ENCODE measurements at places on chromosomes 7 and 10.
A peak's percentile ranks its signal among the peaks of the same experiment; 100 is the strongest.

GRCh38 chr7:131157530-131158243 is 170.0 kb upstream of the MKLN1 start:
- no peak for DNase-seq

DNA sequence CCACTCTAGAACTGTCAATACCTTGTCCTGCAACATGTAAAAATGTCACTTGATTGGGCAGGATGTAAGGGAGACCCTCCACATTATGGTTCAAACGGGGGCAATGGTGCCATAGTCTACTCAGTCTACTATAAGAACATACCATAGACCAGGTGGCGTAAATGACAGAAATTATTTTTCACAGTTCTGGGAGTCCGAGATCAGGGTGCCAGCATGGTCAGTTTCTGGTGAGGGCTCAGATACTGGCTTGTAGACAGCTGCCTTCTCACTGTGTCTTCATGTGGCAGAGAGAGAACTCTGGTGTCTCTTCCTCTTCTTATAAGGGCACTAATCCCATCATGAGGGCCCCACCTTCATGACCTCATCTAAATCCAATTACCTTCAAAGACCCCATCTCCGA is 18.7 kb upstream of the TMEM178B start:
- DNase-seq: no peak

- DNase-seq: no peak
Measured at GRCh38 chr7:31186202-31186601, 134.1 kb downstream of the ADCYAP1R1 start.

- DNase-seq: peak; percentile 38
Measured at GRCh38 chr10:96511044-96511945, 2.4 kb downstream of the TLL2 start.

GRCh38 chr7:129952086-129952652 is 591 bp downstream of the UBE2H start:
- peak; percentile 47 for DNase-seq

- DNase-seq: peak; percentile 71
Measured at GRCh38 chr10:5659702-5660528, 6.5 kb downstream of the ASB13 start.

DNA sequence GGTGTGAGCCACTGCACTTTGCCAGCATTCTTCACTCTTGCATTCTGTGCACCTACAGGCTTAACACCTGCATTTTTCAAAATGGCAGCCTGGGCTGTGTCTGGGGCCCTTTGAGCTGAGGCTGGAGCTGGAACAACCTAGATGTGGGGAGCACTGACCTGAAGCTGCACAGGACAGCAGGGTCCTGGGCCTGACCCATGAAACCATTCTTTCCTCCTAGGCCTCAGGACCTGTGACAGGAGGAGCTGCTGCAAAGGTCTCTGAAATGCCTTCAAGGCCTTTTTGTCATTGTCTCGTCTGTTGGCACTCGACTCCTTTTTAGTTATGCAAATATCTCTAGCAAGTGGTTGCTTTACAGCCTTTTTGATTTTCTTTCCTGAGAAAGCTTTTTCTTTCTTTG is 82.3 kb downstream of the INPP5A start:
- no peak for DNase-seq

DNA sequence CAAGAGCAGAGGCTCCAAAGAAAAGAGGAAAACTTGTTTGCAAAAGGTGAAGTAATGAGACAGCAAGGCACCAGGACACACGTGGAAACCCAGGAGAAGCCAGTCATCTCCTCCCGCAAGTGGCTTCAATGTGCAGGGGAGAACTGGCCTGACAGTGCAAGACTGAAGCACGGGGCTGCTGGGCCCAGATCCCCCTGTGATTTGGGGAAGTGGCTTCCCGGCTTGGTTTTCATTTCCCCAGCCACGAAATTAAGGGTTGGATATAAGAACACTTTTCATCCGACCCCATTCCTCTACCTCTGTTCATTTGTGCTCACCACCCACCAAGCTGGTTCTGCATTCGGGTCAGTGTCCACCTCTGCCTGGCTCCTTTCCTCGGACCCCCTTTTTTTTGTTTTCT is 306.4 kb downstream of the FGFR2 start:
- DNase-seq: no peak

- DNase-seq: no peak
Measured at GRCh38 chr10:117993166-117993565, 53.6 kb downstream of the RAB11FIP2 start.

- peak; percentile 26 for DNase-seq
Measured at GRCh38 chr10:48224979-48225560, 49.4 kb downstream of the FRMPD2 start.

DNA sequence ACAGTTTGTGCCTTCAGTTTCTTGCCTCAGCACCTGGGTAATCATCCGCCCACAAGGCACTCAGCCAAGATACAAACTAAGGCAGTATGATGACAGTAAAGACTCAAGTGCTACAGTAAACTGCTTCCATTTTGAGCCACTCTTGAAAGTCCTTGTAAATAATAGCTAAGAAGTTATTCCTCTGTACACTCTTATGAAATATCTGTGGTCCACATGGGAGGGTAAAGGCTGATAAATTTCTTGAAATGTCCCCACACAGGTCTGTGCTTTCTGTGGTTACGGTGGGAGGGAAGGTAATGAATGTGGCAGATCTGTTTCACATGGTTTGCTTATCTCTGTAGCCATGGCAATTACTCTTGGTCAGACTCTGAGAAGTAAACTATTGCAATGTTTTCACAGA is 551.0 kb upstream of the ZWINT start:
- DNase-seq: no peak

GRCh38 chr10:47361293-47361692 is 13.1 kb downstream of the RBP3 start:
- DNase-seq: no peak

GRCh38 chr10:99595236-99595635 is 25.0 kb downstream of the SLC25A28 start:
- DNase-seq: no peak

DNA sequence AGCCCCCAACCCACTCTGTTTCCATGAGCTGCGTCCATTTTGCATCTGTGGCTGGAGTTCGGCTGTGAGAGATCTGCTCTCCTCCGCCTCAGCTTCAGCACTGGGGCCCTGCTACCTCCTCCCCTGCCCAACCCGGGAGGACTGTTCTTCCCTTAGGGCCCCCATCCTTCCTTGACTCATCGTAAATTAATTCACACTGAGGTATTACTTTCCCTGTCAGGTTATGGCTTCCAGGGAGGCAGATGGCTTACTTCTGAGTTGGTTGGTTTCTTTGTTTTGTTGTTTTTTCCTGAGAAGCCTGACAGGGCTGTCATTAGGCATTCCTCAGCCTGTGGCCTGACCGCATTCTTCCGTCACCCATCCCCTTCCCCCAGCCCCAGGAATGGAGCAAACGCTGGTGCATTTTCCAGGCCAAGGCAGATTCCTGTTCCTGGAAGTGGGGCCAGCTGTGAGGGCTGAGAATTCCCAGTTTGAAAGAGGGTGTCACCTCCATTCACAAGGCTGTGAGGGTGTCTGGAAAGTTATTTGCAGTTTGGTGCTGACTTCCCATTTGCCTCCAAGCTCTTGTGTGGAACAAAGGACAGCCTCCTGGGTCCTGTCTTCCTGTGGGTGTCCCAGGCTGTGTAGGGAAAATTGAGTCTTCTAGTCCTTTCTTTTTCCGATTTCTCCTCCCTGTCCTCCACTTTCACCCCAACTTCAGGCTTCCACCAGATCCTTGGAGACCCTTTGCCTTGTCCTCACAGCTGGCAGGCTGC is 11.7 kb downstream of the CPA5 start:
- DNase-seq: peak; percentile 99

- DNase-seq: peak; percentile 93
Measured at GRCh38 chr7:41696323-41696916, 6.5 kb downstream of the INHBA start.

DNA sequence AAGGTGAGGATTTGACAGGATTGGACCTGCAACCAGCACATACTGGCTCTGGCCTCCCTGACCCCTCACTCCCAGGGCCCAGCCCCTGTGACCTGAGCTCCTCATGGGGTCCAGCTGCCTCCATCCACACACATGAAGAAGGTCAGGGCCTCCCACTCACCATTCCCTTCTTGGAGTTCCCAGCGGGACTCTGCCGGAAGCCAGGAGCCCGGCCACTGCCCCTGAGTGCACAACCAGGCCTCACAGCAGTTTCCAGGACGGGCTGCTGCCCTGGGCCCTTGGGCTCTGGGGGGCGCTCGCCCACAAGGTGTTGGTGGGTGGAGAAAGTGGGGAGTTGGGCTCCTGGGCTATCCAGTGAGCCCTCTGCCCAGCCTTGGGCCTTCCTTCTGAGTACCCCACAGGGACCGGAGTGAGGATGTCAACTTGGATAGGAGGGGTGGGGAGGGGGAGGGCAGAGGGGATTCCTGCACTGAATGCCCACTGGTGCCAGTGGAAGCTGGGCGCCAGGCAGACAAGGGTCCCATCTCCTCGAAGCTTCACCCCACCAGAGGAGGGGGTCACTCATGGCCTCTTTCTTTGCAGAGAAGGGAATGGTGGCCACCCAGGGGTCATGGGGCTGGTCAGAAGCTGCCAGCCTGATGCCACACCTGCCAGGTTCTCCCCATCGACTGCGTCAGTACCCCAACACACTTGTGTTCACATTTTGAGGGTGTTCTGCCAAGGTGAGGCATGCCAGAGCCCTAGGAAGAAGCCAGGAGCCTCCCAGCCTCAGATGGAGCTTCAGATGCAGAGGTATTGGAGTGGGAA is 115.3 kb downstream of the PTPN20 start:
- no peak for DNase-seq
